ENCODE measurements at places on chromosomes 2 and 18.

GRCh38 chr2:229728370-229728769 lies 14.0 kb upstream of the DNER start:
- DNase-seq, result no peak

DNA sequence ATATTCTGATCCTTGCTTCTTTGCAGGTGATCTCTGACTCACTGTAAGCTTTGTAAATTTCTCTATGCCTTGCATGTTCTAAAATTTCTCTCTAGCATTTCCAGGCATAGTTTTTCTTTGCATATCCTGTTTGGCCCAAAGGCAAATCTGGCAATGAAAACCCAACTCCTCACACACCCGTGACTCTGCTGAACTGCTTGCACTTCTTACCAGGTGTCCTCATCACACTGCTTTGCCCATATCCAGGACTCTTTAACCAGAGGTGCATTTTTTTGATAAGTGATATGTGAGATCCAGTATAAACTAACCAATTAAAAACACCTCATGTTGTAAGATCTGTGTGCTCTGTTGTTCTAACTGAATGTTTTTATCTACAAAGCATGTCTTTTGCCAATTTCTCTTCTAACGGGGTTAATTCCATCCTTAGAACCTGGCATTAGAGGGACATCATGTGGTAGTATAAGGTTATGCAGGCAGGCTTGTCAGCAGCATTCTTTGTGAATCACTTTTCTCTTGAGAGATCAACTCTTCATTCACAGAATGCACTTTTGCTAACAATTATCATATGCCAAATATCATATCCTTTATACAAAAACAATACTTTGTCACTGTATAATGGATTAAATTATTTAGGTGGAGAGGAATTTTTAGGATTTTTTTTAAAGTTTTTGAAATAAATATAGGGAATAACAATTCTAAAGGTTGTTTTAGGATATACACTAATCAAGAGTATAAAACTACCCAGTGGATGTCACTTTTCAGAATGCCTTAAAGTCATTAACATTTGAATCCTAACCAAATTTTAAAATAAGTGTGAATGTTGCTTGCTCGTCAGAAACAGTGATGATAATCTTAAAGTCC lies 20.8 kb upstream of the TMX3 start:
- DNase-seq, result peak; percentile 49

DNA sequence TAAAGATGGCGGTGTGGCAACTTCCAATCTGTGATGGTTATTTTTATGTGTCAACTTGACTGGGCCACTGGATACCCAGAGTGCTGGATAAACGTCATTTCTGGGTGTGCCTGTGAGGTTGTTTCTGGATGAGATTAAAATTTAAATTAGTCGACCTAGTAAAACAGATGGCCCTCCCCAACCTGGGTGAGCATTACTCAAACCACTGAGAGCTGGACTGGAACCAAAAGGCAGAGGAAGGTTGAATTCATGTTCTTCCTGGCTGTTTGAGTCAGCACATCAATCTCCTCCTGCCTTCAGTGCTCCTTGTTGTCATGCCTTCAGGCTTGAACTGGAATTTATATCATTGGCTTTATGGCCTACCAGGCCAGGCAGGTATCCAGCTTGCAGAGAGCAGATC lies 190.8 kb upstream of the RGPD4 start:
- DNase-seq, result no peak

GRCh38 chr2:197309691-197310231 lies 819 bp downstream of the ANKRD44 start:
- DNase-seq, result no peak

DNA sequence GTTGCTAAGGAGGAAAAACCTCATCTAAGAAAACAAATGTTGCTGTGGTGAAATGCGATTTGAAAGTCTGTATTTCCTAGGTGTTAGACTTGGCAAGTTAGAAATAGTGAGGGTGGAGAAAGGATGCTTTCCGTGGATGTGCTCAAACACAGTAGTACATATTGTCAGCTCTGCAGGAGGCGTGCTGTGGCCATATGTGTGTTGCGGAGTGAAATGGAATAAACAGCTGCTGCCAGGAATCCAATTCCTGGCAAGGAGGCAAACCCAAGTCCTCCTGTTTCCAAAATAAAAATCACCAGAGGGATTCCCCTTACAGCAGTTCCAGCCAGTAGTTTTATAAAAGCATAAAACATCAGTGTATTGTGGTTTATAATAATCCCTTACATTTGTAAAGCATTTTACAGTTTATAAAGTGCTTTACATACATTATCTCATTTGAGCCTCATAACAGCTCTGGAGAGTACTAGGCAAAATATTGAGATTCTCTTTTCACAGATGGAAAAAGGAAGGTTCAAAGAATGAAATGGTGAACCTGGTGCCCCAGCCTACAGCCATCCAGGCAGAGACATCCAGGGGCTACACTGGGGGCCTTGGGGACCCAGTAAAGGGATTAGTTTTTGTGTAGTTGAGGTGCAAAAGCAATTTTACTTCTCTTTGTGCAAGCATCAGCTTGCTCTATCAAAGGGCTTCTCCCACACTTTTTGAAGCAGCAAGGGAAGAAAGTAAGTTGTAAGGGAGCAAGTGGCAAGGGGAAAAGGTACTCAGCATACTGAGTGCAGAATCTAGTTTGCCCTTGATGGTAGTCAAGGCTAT lies 206.0 kb downstream of the AGPS start:
- DNase-seq, result peak; percentile 32

DNA sequence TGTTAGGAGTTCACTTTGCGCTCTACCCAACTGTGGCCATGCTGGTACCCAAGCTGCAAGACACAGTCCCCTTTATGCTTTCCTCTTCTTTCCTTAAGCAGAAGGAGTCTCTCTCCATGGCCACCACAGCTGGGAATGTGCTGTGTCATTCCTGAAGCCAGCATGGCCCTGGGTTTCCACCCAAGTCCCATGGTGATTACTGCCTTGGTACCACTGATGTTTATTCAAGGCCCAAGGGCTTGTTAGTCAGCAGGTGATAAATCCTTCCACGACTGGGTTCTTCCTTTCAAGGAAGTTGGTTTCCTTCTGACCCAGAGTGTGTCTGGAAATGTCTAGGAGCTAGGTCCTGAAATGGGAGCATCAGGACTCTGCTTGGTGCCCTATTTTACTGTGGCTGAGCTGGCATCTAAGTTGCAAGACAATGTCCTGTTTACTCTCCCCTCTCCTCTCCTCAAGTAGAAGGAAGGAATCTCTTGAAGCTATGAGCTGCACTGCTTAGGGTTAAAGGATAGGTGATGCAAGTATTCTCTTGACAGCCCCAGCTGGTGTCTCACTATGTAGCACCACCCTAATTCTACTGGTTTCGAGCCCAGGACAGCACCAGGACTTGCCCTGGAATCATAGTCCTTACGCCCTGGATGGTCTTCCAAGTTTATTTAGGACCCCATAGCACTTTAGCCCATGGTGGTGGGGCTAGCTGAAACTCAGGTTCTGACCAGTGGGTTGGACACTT lies 18.7 kb upstream of the NUP35 start:
- no peak for DNase-seq

DNA sequence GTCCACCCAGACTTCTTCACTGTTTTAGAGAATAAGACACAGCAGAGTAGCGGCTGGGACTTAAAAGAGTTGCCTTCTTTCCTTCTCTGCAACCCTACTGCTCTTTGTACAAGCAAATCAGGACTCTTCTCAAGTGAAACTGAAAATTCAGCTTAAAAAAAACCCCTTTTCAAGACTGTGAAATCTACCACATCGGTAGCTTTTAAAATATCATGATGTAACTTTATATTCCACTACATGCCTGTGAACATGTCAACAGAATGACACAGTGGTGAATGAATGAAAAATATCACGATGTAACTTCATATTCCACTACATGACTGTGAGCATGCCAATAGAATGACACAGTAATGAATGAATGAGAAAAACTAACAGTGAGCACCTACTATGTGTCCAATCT lies 53.4 kb downstream of the TCF4 start:
- DNase-seq, result no peak

Data from AG09309 (cell line).